ENCODE measurements at places on chromosomes 7 and 10.

GRCh38 chr10:8543361-8544056 lies 489.0 kb downstream of the GATA3 start:
- DNase-seq: no peak

GRCh38 chr7:54788664-54789063 lies 29.7 kb upstream of the SEC61G start:
- peak; percentile 79 for DNase-seq

DNA sequence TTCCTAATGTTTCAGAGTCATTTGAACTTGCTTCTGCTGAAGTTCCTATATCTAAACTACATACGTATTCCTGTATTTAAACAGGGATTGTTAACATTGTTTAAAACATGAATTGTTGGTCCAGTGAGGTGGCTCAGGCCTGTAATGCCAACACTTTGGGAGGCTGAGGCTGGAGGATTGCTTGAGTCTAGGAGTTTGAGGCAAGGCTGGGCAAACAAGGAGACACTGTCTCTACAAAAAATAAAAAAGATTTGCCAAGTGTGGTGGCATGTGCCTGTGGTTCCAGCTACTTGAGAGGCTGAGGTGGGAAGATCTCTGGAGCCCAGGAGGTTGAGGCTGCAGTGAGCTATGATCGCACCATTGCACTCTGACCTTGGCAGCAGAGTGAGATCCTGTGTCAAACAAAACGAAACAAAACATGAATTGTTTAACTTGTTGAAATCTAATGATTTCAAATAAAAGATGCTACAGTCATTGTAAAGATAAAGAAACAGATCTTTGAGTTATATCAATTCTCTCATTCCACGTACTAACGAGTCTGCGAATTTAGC lies 809.4 kb downstream of the TYW1 start:
- no peak for DNase-seq

DNA sequence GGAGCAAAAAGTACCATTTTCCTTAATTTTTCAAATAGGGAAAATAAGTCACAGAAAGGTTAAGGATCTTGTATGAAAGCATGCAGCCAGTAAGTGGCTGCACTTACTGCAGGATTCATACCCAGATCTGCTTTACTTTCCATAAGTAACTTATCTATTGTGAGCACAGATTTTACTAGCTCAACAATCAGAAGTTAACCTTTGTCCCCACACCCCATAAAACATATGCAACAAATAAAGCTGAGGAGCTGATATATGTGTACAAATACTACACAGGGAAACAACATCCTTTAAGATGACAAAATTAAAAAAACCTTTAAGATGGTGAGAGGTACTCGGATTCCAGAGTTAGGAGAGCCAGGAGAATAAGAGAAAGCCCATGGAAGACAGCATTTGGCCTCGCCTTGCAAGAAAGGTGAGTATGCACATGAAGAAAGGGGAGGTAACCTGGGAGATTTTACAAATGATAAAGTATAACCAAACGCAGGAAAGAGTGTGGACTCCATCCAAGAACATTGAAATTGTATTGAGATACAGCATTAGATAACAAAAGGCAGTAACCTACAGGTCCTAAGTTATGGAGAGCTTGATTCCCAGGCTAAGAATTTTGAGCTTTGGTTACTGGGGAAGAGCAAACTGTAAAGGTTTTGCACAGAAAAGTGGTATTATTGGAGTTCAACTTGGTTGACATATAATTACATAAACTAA lies 87.1 kb downstream of the ITGB8 start:
- no peak for DNase-seq

- DNase-seq: no peak
Observed at GRCh38 chr10:17523917-17524316, 69.5 kb upstream of the ST8SIA6 start.
